Globus pallidus (tissue), 1 donor: ENCODE measurements at places on chromosomes 1 and 21.

DNA sequence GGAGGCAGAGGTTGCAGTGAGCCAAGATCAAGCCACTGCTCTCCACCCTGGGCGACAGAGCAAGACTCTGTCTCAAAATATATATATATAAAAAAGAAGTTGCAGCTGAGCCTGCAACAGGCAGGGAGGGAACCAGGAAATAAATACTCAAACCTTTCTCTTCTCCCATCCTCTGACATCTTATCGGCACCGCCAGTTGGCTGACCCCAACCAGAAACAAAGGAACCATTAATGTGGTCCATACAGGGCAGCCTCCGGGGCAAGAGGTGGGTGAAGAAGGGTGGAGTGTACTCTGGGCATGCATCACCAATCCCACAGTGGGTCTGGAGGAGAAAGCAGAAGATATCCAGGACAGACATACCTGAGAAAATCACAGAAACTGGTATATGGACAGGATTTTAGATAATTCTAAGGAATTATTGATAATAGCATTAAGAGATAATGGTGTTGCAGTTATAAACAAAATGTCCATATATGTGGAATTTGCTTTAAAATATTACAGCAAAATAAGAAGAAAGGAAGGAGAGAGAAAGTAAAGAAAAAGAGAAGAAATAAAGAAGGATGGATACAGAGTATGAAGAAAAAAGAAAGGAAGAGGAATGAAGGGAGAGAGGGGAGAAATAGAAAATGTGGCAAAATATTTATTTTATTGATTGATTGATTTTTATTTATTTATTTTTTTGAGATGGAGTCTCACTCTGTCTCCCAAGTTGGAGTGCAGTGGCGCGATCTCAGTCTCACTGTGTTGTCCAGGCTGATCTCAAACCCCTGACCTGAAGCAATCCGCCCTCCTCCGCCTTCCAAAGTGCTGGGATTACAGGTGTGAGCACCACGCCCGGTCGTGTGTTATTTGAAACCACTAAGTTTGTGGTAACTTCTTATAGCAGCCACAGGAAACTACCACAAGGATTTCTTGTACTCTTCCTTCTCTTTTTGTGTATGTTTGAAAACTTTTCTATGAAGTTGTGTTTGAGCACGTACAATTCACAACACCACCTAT, 4.1 kb upstream of the PTAFR start:
- no peak for DNase-seq

GRCh38 chr1:59071876-59072582, 224.9 kb upstream of the FGGY start:
- DNase-seq: no peak

GRCh38 chr1:208631506-208631905, 387.3 kb upstream of the PLXNA2 start:
- no peak for DNase-seq

DNA sequence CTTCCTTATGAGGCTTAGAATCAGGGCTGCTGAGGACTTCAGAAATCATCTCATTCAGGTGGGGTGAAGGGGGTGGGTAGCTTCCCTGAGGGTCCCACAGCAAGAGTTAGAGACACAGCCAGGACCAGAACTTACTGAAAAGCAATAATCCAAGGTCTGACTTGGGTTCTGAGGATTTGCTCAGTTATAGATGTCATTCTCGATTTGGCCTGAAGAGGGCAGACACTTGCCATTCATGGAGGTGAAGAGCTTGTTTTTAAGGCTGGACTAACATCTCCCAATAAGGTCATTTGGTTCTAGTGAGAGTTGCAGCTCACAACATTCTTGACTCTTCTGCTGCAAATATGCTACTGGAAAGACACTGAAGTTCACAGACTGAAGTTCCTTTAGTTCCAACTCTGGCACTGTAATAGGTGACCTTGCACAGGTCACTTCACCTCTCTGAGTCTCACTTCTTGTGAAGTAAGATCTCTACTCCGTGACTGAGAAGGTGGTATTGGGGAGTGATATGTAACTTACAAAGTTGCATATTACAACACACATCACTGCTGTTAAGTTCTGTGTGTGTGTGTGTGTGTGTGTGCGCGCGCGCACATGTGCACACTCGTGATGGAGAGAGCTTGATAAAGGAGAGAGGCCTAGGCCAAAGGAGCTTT, 69.8 kb upstream of the DIRAS3 start:
- DNase-seq: peak; percentile 70

GRCh38 chr1:192171123-192171522, 12.9 kb downstream of the RGS18 start:
- DNase-seq: no peak
